ENCODE measurements at places on chromosomes 2 and 18. TPM values are rescaled to one million over a fixed set of nuclear protein-coding genes. Genes with fewer than 3 reads are reported as not detected.

The RAB17 gene
- total RNA-seq = 3.9 TPM

The MOB1A gene
- 96.3 TPM for total RNA-seq

The HOXD12 gene
- not detected for total RNA-seq

DNA sequence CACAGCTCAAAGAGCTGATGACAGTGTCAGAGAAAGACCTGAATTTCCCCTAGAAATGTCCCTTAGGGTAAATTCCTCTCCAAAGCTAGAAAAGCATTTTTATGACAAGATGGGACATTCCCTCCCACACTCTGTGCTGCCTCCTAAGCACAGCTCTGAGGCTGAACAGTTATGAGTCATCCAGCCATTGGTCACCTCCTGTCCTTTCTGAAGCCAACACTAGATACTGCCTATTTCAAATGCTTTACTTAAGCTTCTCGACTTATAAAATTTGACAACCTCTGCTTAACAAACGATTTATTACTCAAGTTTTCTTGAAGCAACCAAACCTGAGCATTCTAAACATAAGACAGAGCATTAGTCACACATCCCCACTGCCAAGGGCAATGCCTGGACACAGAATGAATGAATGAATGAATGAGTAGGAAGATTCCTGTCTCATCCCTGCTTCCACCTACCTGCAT, 35.4 kb downstream of the B4GALT6 start:
- H3K4me1 ChIP-seq = peaks cover 42% of the 10 kb centered on the region
- H3K27ac ChIP-seq = peak overlapping the region; percentile 54
- DNase-seq = no peak
- H3K36me3 ChIP-seq = no peaks in the 10 kb centered on the region

DNA sequence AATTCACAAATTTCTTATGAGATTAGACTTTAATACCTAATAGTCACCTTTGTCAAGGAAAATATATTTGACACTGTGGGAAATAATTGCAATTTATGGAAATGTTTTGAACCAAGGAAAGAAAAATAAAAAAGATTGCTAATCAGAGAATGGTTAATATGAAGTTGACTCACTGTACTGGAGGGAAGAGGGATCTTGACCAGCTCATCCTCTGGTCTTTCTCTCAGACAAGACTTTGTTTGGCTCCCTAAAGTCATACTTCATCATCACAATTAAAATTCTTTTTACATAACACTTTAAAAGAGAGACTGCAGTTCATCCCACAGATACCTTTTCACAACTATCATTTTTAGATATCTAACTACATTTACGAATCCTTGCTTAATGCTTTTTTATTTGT, 538.5 kb upstream of the ZEB2 start:
- peaks cover 8% of the 10 kb centered on the region for H3K36me3 ChIP-seq
- DNase-seq = no peak
- H3K27me3 ChIP-seq = no peaks in the 10 kb centered on the region
- H3K4me1 ChIP-seq = peaks cover 1% of the 10 kb centered on the region

- H3K36me3 ChIP-seq = peaks cover 18% of the 10 kb centered on the region
- no peak for DNase-seq
- H3K27ac ChIP-seq = no peak overlapping the region
- no peaks in the 10 kb centered on the region for H3K27me3 ChIP-seq
- no peak overlapping the region for H3K4me3 ChIP-seq
Measured at GRCh38 chr2:135694711-135695110, 46.9 kb upstream of the UBXN4 start.

DNA sequence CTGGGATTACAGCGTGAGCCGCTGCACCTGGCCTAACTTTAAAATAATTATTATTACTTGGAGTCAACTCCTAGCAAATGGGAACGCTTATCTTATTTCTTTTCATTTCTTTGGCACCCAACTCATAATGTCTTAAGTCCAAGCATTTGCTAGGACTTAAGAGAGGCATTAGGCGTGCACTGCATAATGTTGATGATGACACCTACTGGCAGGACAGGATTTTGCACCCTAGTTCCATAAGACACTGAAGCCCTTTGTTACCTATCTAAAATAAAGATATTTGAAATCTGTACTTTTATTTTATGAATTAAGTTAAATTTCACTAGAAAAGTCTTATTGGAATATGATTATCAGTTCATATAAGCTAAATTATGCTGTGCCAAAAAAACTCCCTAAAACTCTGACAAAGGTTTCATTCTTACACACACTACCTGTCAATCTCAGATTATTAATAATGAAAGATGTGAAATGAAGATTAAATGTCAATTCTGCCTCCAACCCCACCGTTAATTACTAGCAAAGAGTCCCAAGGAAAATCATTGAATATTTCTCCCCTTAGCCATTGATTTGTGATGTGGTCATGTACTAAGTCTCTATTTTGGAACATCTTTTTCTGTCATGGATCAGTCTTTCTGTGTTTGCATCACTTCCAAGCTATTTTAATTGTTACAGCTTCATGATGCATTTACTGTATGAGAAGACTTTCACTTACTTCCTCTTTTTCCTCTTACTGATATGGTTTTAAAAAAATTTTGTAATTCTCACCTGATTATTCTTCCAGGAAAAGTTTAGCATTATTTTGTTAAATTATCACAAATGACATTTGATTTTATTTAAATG, 12.7 kb upstream of the CDH2 start:
- H3K4me3 ChIP-seq = no peak overlapping the region
- H3K27ac ChIP-seq = no peak overlapping the region

DNA sequence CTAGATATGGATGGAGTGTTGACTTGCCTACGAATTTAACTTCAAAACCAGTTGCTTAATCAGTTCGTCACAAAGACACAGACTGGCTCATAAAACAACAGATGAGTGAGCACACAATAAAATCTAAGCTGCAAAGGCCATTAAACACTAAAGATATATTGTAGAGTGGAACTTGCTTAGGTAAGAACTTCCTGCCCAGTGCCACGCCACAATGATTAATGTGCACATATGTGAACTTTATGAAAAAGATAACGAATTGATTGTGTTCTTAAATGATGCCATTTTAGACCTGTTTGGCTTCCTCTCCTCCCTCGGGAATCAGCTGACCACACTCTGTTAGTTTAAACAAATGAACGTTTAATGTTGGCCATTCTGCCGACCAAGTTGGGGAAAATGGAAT, 2031.3 kb upstream of the CELF4 start:
- H3K4me3 ChIP-seq = no peak overlapping the region
- H3K36me3 ChIP-seq = no peaks in the 10 kb centered on the region
- H3K27ac ChIP-seq = no peak overlapping the region

Data from osteocyte (in vitro differentiated cells).